ENCODE measurements at places on chromosomes 13 and 19. TPM values are rescaled to one million over a fixed set of nuclear protein-coding genes. Genes with fewer than 3 reads are reported as not detected.
A peak's percentile ranks its signal among the peaks of the same experiment; 100 is the strongest.

DNA sequence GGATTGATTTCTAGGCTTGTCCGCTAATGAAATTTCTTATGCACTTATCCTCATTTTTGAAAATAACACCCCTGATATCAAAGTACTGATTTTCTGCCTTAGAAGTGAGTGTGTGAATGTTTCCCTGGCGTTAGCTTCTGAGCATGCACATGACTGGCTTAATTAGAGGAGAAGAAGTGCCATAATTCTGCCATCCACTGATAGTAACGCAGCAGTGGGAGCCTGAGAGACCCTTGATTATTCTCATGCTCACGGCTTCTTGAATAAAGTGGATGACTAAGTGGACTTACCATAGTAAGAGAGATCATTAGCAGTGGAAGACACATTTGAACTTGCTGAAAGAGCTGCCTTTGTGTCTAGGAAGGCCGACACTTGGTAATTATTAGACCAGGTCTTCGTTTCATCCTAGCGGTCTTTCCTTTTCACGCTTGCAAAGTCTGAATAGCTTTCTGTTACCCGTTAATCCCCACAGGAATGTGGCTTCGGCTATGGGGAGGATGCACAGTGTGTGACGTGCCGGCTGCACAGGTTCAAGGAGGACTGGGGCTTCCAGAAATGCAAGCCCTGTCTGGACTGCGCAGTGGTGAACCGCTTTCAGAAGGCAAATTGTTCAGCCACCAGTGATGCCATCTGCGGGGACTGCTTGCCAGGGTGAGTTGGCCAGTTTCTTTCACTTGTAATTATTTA lies 45.3 kb downstream of the TNFRSF19 start:
- no peak for DNase-seq

DNA sequence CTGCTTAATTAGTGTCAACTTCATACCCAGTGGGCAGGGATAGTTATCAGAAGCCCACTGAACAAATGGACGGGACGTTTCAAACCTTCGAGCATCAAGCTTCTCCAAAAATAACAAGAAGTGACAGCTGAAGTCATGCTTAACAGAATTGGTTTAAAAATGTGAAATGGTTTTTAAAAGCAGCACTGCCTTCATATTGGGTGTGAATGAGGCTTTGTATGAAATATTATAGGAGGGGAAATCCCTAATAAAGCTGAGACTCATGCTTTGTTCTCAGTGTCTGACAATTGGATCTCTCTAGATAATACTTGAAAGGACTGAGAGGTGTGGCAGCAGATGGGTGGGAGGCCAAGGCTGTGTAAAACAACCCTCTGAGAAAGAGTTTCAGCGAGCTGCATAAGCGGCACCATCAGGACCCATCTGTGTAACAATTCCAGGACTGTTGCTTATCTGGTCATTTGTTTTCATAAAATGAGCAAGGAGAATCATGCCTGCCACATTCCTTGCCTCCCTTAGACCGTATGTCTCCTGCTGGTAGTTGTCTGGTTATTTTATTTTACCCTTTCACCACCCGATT lies 667.7 kb downstream of the DIAPH3 start:
- no peak for DNase-seq

DNA sequence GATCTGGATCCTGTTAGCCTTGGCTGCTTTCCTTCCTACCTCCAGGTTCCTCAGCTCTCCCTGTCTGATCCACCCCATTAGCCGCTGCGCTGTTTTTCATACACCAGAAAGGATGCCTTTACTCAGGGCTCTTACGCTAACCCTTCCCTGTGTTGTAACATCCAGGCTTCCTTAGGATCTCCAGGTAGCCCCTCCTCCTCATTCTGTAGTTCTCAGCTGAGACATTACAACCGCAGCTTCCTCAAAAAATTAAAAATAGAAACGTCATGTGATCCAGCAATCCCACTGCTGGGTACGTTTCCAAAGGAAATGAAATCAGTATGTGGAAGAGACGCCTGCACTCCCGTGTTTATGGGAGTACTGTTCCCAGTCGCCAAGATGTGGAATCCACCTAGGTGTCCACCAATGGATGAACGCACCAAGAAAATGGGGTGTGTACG lies 18.4 kb upstream of the MYADM start:
- peak; percentile 90 for DNase-seq

- no peak for DNase-seq
Measured at GRCh38 chr13:50125304-50125553, 110.0 kb downstream of the KCNRG start.

- DNase-seq, result no peak
Measured at GRCh38 chr19:48372904-48373303, 8.7 kb downstream of the SYNGR4 start.

DNA sequence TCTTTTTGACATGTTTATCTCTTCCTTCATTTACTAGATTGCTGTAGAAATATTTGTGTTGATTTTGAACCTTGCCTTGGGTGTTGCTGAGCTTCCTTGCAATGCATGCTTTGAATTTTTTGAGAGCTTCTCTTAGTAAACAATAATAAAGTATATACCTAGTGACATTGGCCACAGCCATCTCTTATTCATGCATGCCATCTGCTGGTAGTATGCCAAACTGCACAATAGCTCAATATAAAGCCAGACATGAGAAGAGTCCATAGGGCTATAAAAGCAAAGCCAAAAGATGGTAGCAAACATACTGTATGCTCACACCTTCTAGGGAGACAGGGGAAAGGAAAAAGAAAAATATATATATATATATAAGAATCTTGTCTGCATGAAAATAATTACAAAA lies 18.9 kb upstream of the ZSCAN5A start:
- DNase-seq, result peak; percentile 69

GRCh38 chr13:31192306-31192705 lies 7.5 kb upstream of the B3GLCT start:
- no peak for DNase-seq

DNA sequence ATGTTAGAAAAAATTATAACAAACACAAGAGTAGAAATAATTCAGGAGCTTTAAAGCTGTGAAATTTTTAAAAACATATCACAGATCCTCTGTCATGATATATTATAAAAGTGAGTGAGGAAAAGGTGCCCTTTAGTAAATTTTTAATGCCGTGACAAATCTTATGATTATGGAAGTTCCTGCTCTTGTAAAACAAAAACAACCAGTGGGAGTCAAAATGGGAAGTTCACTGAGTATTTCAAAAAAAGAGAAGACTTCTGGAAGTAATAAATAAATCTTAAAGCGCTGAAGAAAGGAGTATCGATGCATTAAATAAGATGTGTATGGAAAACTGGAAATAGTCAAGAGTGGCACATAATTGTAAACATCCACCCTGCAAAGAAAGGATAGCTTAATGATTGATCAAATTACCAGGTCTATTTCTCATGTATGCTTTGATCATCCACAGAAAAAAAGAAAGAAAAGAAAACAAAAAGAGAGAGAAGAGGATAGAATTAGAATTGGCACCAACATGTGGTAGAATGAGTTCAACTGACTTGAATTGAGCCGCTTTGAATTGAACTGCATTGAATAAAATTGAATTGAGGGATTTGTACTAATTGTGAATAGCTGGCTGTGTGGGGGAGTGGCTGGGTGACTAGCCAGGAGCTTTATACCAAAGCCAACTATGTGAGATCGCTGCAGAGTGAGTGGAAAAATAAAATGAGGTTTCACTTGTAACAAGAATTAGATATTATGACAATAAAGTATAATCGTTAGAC lies 647.6 kb upstream of the SPRY2 start:
- DNase-seq, result no peak

GRCh38 chr13:51225029-51225428 lies 2.8 kb downstream of the FAM124A start:
- DNase-seq, result no peak

- DNase-seq, result peak; percentile 48
Measured at GRCh38 chr13:67238277-67238859, 8.2 kb upstream of the PCDH9 start.

DNA sequence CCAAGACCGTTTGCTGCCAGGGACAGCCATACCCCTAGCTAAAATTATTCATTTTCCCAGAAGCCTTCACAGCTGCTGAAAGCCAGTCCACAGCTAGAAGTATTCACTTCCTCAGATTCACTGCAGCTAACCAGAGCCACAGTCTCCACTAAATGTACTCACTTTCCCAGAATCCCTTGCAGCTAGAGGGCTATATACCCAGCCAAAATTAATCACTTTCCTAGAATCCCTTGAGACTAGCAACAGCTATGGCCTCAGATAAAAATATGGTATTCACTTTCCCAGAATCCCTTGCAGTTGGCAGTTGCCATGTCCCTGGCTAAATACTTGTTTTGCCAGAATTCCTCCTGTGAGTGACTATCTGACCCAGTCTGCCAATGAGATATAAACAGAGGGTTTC lies 13.8 kb upstream of the MEIS3 start:
- no peak for DNase-seq

GRCh38 chr19:21482863-21483276 lies 22.5 kb upstream of the ZNF429 start:
- peak; percentile 13 for DNase-seq

DNA sequence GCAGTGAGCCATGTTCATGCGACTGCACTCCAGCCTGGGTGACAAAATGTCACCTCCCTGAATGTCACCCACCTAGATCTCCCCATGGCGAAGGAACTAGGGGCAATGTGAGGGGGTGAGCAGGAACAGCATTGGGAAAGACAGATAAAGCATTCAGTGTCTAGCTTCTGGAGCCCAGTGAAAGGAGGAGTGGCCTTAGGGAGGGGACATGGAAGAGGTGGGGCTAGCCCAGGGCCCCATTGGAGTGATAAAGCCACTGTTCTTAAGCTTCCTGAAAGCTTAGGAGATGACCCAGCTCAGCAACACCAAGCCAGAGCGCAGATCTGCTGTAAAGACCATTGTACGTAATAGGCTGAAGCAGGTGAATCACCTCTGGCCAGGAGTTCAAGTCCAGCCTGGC lies 13.0 kb upstream of the KCNN1 start:
- DNase-seq, result no peak

DNA sequence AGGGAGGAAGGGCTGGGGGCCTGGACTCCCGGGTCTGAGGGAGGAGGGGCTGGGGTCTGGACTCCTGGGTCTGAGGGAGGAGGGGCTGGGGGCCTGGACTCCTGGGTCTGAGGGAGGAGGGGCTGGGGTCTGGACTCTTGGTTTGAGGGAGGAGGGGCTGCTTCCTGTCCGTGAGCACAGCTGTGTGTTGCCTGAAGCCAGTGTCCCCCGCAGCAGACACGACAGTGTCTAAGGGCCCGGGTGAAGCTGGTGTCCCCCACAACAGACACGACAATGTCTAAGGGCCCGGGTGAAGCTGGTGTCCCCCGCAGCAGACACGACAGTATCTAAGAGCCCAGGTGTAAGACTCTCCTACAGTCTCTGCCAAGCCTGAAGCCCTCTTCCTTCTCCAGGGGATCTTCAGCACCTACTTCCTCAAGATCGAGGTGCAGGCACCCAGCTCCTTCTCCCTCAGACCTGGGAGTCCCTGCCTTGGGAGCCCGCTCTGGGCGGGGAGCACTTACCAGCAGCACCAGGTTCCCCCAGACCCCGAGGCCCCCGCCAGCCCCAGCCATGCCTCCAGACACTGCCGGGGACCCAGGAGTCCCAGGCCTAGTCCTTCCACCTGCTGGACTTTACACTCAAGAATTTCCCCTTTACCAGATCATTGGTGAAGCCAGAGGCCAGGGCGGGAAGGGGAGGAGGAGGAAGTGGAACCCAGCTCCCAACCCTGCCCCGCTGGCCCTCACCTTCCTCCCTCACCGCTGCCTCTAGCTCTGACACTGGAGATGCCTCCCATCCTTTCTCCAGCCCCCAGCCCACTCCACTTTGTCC lies at the start of gene PTPRH:
Gene PTPRH, minus strand, starts transcription at position 622 of the 813 bp plus-strand sequence. Its CDS starts 68 bp downstream, at position 554.
- no peak for DNase-seq

DNA sequence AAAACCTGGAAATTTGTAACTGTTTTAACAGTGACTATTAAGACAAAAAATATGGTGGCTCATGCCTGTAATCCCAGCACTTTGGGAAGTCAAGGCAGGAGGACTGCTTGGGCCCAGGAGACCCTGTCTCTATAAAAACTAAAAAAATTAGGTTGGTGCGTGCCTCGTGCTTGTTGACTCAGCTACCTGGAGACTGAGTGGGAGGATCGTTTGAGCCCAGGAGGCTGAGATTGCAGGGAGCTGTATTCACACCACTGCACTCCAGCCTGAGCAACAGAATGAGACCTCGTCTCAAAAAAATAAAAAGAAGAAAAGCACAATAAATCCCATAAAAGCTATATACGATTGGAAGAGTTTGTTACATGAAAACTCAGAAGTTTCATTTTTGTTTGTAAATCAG lies 23.7 kb downstream of the KLF5 start:
- DNase-seq, result no peak

- DNase-seq, result no peak
Measured at GRCh38 chr13:109166804-109167203, 537.4 kb downstream of the MYO16 start.

DNA sequence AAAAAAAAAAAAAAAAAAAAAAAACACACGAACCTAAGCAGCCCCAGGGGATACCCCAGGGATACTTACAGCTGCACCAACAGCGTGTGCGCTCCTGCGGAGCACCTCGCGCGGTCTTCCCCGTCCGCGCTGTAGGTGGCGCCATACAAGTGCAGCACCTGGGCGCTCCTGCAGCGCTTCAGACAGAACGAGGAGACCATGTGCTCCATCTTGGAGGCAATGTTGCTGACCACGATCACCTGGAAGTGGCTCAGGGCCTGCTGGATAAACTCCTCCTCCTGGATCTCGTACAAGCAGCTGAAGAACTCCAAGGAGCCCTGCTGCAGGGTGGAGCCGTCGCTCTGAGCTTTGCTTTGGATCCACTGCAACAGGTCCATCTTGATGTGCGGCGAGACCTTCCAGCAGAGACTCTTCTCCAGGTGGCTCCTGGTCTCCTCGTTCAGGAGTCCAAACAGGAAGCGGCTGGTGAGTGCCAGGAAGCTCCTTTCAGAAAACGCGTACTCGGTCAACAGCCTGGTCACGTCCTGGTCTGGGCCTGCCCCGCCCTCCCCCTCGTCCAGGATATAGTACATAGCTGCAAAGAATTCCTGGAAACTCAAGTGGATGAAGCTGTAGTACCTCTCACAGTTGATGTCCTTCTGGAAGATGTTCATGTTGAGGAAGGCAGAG lies 14.5 kb downstream of the NLRP12 start:
- peak; percentile 60 for DNase-seq

- no peak for DNase-seq
Measured at GRCh38 chr13:24692561-24692960, 12.4 kb downstream of the ATP12A start.

- DNase-seq, result peak; percentile 49
Measured at GRCh38 chr13:44050450-44051063, 170.9 kb downstream of the LACC1 start.

GRCh38 chr13:84481958-84482357 lies 599.7 kb upstream of the SLITRK1 start:
- no peak for DNase-seq

- DNase-seq, result no peak
Measured at GRCh38 chr19:30587869-30588268, 215.7 kb downstream of the ZNF536 start.

SPACA7 gene
- not detected for total RNA-seq

SPART gene
- 74.1 TPM for total RNA-seq

IL17D gene
- total RNA-seq, result 6.1 TPM

ZNF534 gene
- total RNA-seq, result not detected

TRAPPC2B gene
- 7.5 TPM for total RNA-seq

C19orf73 gene
- total RNA-seq, result not detected

SHANK1 gene
- total RNA-seq, result 1.9 TPM

GIPC3 gene
- total RNA-seq, result 7.1 TPM

CLEC11A gene
- 13.3 TPM for total RNA-seq

ZBTB32 gene
- total RNA-seq, result not detected

TMEM190 gene
- not detected for total RNA-seq

Data from endothelial cell of umbilical vein (primary cell).